ENCODE measurements at places on chromosomes 7 and 10.

GRCh38 chr7:140656548-140657515, 15.9 kb upstream of the ADCK2 start:
- DNase-seq = no peak

DNA sequence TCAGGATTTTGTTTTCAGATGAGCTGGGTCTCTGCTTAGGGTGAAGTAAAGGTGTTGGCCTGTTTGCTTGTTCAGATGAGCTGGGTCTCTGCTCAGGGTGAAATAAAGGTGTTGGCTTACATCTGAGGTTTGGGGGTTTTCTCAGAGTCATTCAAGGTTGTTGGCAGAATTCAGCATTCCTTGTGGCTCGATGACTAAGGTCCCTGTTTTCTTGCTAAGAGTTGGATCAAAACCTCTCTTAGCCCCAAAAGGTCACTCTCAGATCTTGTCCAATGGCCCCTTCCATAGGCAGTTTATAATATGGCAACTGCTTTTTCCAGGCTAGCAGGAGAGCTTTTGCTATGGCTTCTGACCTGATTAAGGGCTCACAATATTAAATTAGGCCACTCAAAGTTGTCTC, 106.6 kb downstream of the ADAM22 start:
- no peak for DNase-seq

DNA sequence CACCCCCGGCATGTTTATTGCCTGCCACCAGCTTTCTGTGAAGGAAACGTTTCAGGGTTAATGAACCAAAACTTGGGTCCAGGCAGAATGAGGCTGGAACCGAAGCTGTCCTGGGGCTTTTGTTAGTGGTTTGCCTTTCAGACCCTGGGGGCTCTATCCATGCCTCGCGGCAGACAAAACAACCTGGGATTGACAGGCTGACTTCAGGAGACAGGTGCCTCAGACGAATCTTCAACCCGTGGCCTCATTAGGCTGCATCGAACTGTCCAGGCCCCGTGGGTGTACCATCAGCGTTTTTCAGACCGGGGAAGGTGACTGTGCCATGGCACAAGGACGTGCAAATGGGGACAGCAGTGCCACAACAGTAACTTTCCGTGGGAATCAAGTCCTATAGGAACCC, 259.3 kb upstream of the SHH start:
- no peak for DNase-seq

GRCh38 chr7:5557920-5558401, 134.3 kb upstream of the TNRC18 start:
- DNase-seq = no peak

DNA sequence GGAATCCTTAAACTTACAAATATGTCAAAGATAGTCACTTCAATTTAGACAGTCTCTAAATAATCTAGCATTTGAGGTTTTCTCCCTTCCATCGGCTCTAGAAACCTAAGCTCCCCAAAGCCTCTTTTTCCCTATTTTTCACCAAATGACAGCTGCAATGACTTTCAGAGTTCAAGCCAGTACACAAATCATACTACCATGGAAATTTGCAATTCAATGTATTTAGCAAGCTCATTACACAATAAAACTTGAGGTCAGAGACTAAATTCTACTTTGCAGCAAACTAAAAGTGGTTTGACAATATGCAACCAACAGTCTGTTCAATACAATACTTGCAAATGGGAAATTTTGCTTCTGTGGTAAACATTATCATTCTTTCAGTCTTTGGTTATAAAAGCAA, 80.3 kb downstream of the SKIDA1 start:
- DNase-seq = no peak

DNA sequence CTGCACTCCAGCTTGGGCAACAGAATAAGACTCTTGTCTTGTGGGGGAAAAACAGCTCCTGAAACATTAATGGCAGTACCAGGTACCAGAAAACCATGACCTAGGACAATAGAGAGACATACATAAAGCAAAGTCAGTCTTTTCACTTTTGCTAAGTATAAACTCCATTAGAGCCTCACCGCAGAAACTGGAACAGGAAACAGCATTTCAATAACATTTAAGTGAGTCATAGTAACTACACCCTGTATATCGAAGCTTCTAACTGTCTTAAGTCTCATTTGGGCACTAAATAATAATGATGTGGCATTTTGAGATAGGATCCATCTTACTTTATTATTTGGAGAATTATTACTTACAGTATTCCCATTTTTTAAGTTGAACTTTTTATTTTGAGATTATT, 517.8 kb upstream of the CELF2 start:
- no peak for DNase-seq
